Forelimb muscle (tissue), 1 donor: ENCODE measurements at places on chromosomes 4 and X.

DNA sequence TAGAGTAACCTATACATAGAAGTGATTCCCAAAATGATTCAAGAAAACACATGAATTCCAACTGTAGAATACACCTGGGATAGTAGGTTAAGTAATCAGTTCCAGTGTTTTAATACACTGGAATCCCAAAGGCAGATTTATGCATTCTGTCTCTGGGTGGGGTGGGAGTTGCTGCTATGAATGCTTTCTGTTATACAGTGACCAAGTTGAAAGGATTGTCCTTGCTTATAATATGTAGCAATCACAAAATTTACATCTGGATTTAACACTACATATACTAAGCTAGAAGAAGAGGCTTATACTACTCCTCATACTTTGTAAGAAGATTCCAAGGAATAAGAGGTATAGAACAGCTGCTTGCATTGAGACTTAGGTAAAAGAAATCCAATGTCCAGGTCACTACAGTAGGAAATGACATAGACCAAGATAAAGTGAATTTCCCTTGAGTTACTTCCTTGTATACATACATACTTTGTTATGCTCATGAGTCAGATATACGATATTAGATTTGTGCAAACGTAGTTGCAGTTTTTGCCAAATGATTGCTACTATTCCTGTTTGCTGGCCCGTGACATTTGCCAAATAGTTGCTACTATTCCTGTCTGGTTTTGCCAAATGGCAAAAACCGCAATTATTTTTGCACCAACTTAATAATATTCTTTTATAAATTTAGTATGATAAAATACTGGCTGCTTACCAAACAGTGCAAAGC lies 210.5 kb upstream of the DIAPH2 start:
- DNase-seq = no peak

GRCh38 chr4:122707497-122707896 lies 25.0 kb upstream of the BBS12 start:
- DNase-seq = no peak

GRCh38 chr4:136088211-136088867 lies 1444.0 kb downstream of the PCDH18 start:
- no peak for DNase-seq

- DNase-seq = no peak
Measured at GRCh38 chr4:168655182-168655581, 158.3 kb downstream of the PALLD start.

- no peak for DNase-seq
Measured at GRCh38 chr4:8592366-8593263, at the start of gene CPZ. CPZ (plus strand) TSS chr4:8592765; CDS start chr4:8592834, 69 bp downstream.

DNA sequence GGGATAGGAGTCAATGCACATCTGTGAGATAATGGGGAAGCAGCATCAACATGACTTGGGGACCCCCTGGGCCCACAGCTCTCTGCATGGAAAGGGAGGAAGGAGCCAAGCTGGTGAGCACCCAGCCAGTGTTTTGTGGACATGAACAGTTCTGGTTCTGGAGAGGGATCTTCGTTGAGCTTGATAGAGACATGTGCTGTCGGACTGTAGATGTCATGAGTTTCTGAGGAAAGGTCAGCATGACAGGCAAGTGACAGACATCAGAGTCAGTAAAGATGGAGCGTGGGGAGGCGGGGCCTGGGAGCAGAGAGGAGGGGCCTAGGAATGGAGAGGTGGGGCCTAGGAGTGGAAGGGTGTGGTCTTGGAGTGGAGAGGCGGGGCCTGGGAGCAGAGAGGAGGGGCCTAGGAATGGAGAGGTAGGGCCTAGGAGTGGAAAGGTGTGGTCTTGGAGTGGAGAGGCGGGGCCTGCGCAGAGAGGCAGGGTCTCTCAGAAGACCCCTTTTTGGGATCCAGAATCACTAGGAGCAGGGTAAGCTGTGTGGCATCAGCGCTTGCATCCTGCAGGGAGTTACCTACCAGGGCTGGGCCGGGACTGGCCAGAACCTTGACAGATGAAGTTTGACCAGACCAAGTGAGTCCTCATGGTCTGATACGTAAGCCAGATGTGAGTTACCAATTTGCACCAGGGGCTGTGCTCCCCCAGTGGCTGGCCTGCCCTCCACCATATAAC lies 33.7 kb downstream of the PIGG start:
- no peak for DNase-seq

- no peak for DNase-seq
Measured at GRCh38 chrX:38660395-38661102, 99.2 kb downstream of the TSPAN7 start.

DNA sequence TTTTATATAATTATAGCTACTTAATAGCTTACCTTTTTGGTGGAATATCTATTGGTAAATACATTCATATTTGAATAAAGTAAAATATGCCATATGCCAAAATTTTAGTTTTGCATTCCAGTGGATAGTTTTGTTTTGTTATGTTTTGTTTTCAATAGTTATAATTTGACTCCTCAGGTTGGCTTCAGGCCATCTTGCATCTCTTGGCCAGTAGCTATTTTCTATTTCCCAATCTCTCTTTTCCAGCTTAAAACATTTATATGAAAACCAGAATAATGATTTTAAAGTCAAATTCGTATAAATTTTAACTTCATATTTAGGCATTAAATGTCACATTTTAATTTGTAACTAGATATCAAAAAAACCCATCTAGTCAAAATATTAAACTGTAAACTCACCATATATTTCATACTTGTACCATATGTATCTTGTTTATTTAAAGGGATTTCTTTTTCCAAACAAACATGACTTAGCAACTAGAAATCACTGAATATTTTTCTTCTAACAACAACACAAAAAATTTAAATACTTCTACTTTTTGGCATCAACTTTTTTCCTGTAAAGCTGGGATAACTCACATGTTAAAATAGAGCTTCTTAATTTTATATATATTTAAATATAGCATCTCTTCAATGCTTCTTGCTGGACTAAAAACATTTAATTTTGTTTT lies 1209.6 kb downstream of the PCDH7 start:
- peak; percentile 28 for DNase-seq

DNA sequence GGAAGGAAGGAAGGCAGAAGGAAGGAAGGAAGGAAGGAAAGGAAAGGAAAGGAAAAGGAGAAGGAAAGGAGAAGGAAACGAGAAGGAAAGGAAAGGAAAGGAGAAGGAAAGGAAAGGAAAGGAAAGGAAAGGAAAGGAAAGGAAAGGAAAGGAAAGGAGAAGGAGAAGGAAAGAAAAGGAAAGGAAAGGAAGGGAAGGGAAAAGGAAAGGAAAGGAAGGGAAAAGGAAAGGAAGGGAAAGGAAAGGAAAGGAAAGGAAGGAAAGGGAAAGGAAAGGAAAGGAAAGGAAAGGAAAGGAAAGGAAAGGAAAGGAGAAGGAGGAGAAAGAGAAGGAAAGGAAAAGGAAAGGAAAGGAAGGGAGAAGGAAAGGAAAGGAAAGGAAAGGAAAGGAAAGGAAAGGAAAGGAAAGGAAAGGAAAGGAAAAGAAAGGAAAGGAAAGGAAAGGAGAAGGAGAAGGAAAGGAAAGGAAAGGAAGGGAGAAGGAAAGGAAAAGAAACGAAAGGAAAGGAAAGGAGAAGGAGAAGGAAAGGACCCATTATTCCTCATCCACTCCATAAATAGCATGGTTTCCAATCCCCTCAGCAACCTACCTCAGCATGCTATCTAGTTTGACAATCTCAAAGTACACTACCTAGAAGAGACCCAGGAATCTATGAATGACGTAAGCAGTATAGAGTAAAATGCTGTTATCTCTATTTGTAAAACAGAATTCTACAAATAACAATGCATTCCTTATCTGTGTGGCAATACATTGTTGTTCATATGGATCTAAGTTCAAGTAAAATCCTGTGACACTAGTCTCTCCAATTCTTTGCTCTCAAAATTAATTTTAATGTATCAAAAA lies 209.7 kb downstream of the LRBA start:
- DNase-seq = no peak

DNA sequence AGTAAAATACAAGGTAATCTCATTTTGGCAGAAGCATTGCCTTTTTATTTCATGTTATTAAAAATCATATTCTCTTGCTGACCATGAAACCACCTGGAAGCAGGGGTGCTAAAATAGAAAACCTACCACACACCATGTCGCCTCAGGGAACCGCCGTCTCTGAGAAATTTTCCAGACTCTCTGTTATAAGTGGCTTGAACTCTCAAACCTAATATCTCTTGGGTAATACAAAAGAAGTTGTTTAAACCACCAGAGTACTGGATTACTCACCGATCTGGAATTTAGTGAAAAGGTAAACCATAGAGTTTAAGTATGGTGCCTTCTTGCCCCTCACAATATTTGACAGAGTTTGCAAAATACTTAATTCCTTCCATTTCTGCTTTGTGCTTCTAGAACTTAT lies 27.7 kb downstream of the ENPP6 start:
- no peak for DNase-seq

DNA sequence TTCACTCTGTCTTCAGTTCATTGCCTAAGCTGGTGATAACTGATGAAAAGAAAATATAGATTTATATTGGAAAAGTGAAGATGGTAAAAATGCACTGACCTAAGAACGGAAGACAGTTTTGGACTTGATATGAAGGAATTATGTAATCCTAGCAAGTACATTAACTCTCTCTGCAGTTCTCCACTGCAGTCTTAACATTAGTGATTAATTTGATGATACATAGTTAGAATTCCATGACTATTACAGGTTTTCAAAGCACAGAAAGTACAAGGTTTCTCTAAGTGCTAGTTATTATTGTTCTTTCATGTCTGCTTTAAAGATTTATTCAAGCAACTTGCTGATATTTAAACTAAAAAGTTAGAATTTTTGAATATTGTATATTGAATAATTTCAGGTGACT lies 1591.7 kb upstream of the ADGRL3 start:
- no peak for DNase-seq

DNA sequence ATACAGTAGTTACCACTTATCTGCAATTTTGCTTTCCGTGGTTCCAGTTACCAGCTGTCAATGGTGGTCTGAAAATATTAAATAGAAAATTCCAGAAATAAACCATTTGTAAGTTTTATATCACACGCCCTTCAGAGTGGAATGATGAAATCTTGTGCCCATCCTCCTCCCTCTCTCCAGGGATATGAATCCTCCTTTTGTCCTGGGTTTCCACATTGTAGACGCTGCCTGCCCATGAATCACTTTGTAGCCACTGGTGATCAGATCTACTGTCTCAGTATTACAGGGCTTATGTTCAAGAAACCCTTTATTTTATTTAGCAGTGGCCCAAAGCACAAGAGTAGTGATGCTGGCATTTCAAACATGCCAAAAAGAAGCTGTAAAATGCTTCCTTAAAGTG lies 198.6 kb downstream of the KCNIP4 start:
- no peak for DNase-seq

GRCh38 chrX:84724576-84724975 lies 222.3 kb upstream of the HDX start:
- no peak for DNase-seq

DNA sequence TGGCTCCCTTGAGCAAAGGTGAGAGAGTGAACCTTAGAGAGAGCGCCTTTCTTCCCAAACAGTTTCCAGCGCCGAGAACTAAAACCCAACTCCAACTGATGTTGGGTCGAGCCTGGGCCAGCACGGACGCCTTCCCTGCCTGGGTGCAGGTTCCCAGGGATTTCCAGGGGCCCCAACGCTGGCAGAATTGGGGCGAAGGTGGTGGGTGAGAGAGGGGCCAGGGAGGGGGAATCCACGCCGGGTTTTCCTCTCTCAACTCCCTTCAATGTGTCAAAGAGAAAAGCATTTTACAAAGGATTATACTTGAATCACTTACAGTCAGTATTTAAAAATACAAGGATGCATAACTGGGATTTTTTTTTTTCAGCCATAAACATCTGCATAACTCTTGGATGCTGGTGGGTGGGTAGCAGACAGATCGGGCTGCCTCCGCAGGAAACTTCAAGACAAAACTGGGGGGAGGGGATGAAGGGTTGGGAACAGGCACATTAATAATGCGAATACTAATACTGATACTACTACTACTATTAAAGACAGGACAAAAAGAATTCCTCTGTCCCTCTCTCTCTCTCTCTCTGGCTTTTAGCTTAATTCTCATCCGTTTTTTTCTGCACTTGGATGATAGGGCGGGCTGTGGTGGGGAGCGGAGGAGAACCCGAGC lies 1.3 kb upstream of the ARX start:
- no peak for DNase-seq

- no peak for DNase-seq
Measured at GRCh38 chr4:2822461-2823300, 21.0 kb upstream of the ADD1 start.

DNA sequence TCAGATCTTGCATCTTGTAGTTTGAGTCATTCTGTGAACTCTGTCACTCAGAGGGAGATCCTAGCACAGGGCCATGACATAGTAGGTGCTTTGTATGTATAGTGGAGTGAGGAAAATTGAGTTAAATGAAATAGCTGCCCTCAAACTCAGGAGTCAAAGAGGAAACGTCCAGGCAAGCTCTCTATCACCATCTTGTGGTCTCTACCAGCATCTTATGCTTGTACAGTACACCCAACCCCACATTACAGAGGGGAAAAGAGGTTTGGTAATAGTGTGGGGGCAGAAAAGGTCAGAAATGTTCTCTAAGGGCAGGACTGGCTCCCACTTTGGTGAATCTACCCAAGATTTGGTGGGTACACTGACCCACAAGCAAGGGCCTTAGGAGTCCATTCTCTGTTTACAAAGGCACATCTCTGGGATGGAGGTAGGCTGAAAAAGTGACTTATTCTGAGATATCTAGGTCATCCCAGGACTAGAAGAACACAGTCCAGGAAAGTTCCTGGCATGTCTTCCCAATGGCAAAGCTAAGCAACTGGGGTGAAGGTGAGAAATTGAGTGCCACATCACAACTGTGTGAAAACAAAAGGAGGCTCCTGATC lies 131.8 kb downstream of the OR13H1 start:
- DNase-seq = no peak

DNA sequence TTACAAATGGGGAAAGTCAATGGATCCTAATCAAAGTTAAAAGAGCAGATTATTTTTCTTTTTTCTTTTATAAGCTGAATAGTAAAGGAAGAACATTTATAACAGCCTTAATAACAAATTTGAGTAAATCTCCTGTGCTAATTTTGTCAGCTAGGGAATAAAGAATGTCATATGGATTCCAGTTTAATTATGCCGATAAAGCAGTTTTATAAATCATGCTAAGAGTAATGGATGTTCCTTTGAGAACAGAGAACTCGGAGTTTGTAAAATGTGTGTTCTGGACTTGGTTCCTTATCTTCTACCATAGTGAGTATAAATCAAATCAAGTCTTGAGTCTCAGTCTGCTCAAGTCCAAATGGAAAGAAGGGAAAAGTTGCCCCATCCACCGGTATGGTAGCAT lies 180.3 kb upstream of the FTHL17 start:
- no peak for DNase-seq

GRCh38 chr4:123352240-123352945 lies 44.2 kb upstream of the SPRY1 start:
- DNase-seq = no peak

DNA sequence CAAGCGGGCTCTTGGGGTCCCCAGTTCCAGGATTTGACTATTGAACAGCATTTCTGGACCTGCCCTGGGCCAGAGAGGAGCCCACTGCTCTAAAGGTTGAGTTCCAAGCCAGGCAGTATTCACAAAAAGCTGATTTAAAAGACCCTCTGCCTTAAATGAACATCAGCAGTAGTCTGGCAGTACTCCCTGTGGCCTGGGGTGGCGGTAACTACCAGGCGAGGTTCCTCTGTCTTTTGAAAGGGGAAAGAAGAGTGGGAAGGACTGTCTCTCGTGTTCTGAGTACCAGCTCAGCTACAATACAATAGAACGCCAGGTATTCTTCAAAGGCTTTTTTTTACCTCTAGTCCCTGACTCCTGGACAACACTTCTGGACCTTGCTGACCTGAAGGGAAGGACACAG lies 456.4 kb upstream of the TEX13C start:
- DNase-seq = no peak

- no peak for DNase-seq
Measured at GRCh38 chrX:69988955-69989394, 60.8 kb downstream of the AWAT2 start.

GRCh38 chr4:48360285-48361011 lies 19.1 kb downstream of the SLAIN2 start:
- no peak for DNase-seq
